ENCODE measurements at places on chromosomes 6 and 20. TPM values are rescaled to one million over a fixed set of nuclear protein-coding genes. Genes with fewer than 3 reads are reported as not detected.

The FAM83B gene
- total RNA-seq = not detected

The BACH2 gene
- 39.9 TPM for total RNA-seq

The KCNK16 gene
- total RNA-seq = not detected

The DDX27 gene
- 67.3 TPM for total RNA-seq

The RBM24 gene
- not detected for total RNA-seq

The SAMD10 gene
- 24.5 TPM for total RNA-seq

GRCh38 chr6:5684320-5685053 is 322.2 kb downstream of the NRN1 start:
- H3K36me3 ChIP-seq = no peaks in the 10 kb centered on the region
- DNase-seq = no peak
- peaks cover 12% of the 10 kb centered on the region for H3K4me1 ChIP-seq
- H3K4me3 ChIP-seq = no peak overlapping the region

DNA sequence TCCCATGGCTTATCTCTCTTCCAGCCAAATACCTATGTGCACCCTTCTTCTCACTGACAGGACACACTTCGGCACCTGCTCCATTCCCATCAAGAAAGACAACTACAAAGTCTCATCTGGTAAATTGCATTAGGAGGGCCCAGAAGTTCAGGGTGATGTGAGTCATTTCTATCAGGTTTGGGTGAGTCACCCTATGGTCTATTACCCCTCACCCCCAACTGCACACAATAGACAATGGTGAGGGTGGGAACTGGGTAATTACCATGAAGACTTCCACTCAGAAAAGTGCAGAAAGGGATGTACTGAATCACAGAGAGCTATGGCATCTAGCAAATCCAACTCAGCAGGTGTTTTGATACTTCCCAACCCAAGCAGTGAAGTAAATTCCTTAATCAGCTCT is 54.8 kb downstream of the OPN5 start:
- no peak overlapping the region for H3K4me3 ChIP-seq
- no peaks in the 10 kb centered on the region for H3K36me3 ChIP-seq
- H3K4me1 ChIP-seq = no peaks in the 10 kb centered on the region
- H3K27me3 ChIP-seq = no peaks in the 10 kb centered on the region
- no peak for DNase-seq

DNA sequence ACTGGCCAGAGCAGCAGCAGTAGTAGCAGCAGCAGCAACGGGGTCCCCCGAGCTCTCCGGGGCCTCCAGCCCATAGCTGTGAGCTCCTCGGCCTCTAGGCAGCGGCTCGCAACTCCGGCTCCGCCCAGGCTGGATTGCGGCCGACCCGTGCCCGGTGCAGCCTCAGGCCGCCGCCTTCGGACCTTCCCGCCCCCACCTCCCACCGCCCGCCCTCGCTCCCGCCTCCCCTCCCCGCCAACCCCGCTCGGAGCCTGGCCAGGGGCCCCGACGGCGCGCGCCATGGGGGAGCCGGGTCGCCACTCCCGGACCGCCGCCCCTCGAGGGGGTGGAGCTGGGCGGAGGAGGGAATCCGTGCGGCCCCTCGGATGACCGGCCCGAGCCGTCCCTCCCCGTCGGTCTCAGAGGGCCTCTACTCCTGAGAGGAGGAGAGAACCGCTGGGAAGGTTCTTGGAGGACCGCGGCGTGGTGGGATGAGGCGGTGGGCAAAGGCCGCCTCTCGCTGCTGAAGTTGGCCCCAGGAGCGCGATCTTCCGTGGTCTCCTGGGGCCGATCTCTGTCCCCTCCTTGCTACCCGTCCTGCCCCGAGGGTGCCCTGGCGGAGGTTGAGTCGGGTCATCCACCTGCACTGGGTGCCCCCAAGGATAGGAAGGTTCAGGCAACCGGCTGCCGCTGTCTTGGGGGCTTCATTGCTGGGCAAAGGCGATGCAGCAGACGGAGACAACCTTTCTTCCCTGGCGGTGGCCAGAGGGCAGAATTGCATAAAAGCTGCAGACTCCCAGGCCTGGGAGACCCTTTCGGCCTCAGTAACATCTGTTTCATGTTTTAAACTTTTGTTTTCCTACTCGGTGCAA is at the start of gene ADAM33:
ADAM33 (minus strand) TSS at position 80 of the 851 bp plus-strand sequence; CDS start at position 74, 6 bp downstream.
- DNase-seq = no peak
- H3K36me3 ChIP-seq = no peaks in the 10 kb centered on the region
- no peak within 1 kb of the TSS for H3K27ac ChIP-seq
- peaks cover 11% of the 10 kb centered on the region for H3K27me3 ChIP-seq
- H3K4me1 ChIP-seq = no peaks in the 10 kb centered on the region
- no peak within 1 kb of the TSS for H3K4me3 ChIP-seq

DNA sequence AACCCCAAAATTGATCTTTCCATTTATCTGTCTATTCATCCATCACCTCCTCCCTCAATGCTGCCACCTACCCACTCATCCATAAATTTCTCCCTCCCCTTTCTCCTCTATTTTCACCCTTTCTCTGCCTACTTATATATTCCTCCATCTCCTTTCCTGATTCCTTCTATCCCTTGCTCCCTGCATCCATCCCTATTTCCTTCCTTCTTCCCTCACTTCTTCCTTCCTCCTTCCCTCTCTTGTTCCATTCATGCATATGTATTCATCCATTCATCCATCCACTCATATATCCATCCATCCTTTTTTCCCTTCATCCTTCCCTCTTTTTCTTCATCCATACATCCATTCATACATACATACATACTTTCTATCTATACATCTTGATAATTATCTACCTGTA is 76.3 kb upstream of the GGTLC1 start:
- peaks cover 12% of the 10 kb centered on the region for H3K4me1 ChIP-seq
- no peaks in the 10 kb centered on the region for H3K36me3 ChIP-seq
- no peak for DNase-seq
- H3K27ac ChIP-seq = no peak overlapping the region
- H3K27me3 ChIP-seq = no peaks in the 10 kb centered on the region
- no peak overlapping the region for H3K4me3 ChIP-seq

GRCh38 chr20:7094438-7094997 is 327.0 kb downstream of the BMP2 start:
- H3K27ac ChIP-seq = no peak overlapping the region
- H3K4me3 ChIP-seq = no peak overlapping the region
- H3K36me3 ChIP-seq = no peaks in the 10 kb centered on the region
- H3K4me1 ChIP-seq = no peaks in the 10 kb centered on the region

GRCh38 chr20:37327748-37328147 is 18.2 kb upstream of the SRC start:
- no peaks in the 10 kb centered on the region for H3K36me3 ChIP-seq
- no peaks in the 10 kb centered on the region for H3K4me1 ChIP-seq
- DNase-seq = no peak
- H3K27ac ChIP-seq = no peak overlapping the region
- no peaks in the 10 kb centered on the region for H3K27me3 ChIP-seq

GRCh38 chr6:158023597-158023939 is 41.9 kb downstream of the SYNJ2 start:
- DNase-seq = no peak

- no peaks in the 10 kb centered on the region for H3K4me1 ChIP-seq
- no peak overlapping the region for H3K4me3 ChIP-seq
- no peak for DNase-seq
- H3K27me3 ChIP-seq = no peaks in the 10 kb centered on the region
- no peaks in the 10 kb centered on the region for H3K36me3 ChIP-seq
Observed at GRCh38 chr6:160420253-160420968, 72.2 kb downstream of the SLC22A3 start.

- H3K4me3 ChIP-seq = no peak overlapping the region
- H3K27ac ChIP-seq = no peak overlapping the region
- H3K27me3 ChIP-seq = peaks cover 8% of the 10 kb centered on the region
Observed at GRCh38 chr20:39082622-39083398, 120.7 kb downstream of the DHX35 start.

Measured in CD8-positive, alpha-beta memory T cell (primary cell).